Activated naive CD4-positive, alpha-beta T cell treated with anti-CD3 and anti-CD28 coated beads, Interleukin-2, amount 10 ng/mL, durations not matched to agents 7 days and 5 days (primary cell): ENCODE measurements at places on chromosomes 7 and 10.

- DNase-seq = no peak
Measured at GRCh38 chr7:96238474-96238873, 83.4 kb downstream of the SLC25A13 start.

DNA sequence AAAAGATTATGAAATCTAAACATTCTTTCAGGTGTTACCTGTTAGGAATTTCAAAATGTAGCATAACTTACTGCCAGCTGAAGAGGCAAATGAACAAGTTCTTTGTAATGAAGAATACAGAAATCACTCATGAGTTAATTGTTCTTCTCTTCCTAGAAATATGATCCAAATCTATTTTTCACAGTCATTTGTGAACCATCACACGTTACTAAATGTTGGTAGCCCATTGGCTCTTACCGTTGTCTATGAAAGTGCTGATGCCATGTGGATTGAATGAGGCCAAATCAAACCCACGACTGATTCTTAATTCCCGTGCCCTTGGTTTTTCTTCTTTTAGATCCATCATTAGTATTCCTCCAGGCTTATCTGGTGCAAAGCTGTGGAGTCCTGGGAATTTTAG lies 15.9 kb upstream of the PON3 start:
- DNase-seq = no peak

GRCh38 chr7:147015999-147016398 lies 899.4 kb downstream of the CNTNAP2 start:
- DNase-seq = no peak

DNA sequence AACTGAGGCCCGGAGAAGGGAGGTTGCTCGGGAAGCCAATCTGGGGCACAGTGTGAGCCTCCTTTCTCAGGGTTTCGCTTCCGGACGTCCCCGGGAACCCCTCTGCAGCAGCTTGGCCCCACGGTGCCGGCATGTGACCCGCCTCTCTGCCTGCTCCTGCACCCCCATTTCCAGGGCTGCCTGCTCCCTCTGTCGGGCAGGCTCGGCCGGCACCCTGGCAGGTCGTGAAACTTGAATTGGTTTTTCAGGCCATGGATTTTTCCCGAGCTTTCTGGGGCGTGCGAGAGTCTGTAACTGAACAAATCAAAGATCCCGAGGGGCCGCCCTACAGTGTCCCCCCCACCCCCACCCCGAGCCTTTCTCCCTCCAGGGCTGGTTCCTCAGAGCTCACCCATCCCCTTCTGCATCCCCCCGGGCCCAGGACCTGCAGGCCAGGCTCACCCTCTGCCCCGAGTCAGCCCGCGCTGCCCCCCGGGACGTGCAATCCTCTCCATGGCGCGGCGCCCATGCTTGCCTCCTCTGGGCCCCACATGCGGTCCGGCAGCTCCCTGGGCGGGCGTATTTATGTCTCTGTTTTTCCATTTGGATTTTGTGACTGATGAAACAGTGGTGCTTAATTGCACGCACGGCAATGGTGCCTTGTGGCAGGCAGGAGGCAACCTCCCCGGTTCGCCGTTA lies 58.1 kb downstream of the UNCX start:
- no peak for DNase-seq

DNA sequence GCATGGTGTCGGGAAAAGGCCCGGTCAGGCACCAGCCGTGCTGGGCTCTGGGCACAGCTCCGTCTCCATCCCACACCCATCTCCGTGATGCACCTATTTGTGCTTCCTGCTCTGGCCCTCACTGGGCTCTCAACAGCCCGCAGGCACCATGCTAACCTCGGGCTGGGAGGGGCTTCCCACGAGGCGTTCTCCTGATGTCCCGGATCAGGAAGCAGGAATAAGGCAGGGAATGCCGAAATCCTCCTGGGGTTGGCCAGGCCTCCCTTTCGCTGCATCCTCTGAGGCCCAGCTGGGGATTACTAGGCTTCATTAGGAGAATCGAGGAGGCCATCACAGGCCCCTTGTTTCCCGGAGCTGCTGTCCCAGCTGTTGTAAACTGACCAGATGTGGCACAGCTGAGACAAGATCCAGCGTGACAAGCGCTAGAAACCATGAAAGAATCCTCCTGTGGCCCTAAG lies 72.0 kb downstream of the FAM53B start:
- no peak for DNase-seq

GRCh38 chr7:50146692-50147091 lies 53.6 kb upstream of the ZPBP start:
- no peak for DNase-seq

GRCh38 chr10:77504196-77504872 lies 133.3 kb downstream of the KCNMA1 start:
- no peak for DNase-seq

DNA sequence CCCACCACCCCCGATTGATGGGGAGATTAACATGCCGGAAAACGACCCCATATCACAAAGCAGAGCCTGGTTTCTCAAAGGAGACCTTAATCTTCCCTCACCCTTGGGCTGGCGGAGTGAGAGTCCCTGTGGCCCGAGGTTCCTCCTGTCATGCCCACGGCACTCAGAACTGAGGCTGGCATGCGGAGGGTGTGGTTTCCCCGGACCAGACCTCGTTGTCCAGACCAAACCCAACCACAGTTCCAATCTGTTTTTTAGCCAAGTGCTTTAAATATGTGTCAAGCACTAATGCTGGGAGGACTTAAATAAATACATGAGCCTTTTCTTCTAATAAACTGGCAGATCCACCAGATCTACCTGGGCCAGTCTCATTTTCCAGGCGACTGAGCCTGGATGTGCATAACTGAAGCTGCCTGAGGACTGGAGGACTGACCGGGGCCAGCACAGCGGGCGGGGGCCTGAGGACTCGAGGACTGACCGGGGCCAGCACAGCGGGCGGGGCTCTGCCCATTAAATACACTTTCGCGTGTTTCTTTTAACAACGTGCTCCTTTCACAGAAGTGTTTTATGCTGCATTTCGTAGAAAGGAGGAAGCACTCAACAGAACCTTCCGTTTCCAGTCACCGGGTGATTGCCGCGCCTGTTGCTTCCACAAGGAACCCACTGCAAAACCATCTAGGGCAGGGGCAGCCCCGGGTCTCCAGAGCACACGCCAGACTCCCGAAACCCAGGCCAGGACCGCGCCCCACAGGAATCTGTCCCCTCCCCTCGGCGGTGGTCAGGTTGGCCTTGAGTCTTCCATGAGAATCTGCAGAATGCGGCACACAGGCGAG lies 334.6 kb downstream of the PTPRN2 start:
- DNase-seq = no peak

DNA sequence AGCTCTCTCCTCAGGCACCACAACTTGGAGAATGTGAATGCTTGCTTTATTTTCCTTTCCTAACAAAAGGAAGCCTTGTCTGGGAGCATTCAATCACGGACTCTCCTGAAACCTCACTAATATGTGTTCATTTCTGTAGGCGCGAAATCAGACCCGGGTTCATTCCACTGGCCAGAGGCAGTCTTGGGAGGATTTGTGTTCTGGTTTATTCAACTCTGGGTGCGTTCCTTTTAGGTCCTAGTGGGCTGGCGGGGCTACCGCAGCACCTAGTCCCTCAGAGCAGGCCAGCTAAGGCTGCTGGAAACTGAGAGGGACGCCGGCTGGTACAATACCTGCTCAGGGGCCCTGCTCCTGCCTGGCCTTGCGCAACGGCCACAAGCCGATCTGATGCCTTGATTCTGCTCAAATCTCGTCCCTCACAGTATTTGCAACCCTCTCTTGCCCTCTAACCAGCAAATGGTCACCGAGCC lies 7.5 kb downstream of the HOXA4 start:
- DNase-seq = no peak

GRCh38 chr10:120574981-120575380 lies 118.0 kb downstream of the PLPP4 start:
- DNase-seq = no peak

- no peak for DNase-seq
Measured at GRCh38 chr7:158727690-158728089, 23.1 kb upstream of the NCAPG2 start.

GRCh38 chr7:2803342-2803692 lies 40.8 kb downstream of the GNA12 start:
- DNase-seq = no peak

GRCh38 chr10:83724471-83725241 lies 414.7 kb upstream of the GHITM start:
- DNase-seq = no peak

- no peak for DNase-seq
Measured at GRCh38 chr10:99850021-99850766, 67.8 kb downstream of the ABCC2 start.

- DNase-seq = peak; percentile 50
Measured at GRCh38 chr7:105015390-105015965, 1.5 kb downstream of the KMT2E start.

DNA sequence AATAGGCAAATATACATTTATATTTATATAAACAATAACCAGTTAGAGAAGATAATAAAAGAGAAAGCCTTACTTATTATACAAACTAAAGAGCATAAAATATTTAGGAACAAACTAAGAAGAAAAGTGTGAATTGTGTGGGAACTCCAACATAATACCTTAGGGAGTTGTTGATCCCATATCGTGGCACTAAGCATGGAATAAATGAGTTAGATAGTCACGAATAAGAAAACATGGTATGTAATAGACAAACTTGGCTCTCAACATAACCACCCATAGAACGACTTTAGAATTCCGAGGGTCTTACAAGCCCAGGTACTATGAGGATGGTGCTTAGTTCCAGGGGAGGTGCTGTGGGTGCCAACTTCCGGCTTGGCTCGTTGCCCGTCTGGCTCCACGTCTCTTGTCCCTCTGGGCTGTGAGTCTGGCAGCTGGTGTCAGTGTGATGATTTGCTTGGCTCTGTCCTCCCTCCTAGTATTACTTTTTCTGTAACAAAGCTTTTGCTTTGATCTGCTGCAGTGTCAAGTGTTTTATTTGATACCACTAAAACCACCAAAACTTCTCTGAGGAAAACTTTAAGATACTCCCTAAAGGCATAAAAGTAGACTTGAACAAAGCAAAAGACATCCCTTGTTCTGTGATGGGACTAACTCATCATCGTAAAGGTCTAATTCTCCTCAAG lies 9.5 kb upstream of the RBM20 start:
- no peak for DNase-seq

- DNase-seq = no peak
Measured at GRCh38 chr10:4766454-4766853, 59.6 kb upstream of the AKR1E2 start.

GRCh38 chr7:157239571-157240270 lies 97.1 kb upstream of the DNAJB6 start:
- DNase-seq = no peak

- no peak for DNase-seq
Measured at GRCh38 chr7:129955993-129956543, 3.3 kb upstream of the UBE2H start.

DNA sequence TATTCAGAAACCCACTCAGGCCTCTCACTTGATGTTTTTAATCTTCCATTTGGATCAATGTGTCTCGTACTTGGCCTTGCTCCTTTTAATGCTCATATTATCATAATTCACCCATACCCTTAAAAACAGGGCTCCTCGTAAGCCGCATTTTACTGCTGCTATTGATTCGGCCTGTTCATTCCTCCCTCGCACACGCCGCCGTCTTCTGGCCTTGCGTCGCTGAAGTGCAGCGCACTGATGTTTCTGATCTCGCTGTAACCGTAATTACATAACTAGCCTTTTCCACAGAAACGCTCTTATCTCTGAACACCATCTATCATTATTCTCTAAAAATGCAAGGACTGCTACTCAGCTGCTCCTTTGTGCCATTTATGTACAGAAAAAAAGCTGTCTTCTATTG lies 544.5 kb upstream of the FOXK1 start:
- DNase-seq = no peak

GRCh38 chr10:133166828-133167692 lies 7.0 kb downstream of the KNDC1 start:
- DNase-seq = no peak

GRCh38 chr10:100501423-100501822 lies 18.2 kb downstream of the SEC31B start:
- DNase-seq = no peak

DNA sequence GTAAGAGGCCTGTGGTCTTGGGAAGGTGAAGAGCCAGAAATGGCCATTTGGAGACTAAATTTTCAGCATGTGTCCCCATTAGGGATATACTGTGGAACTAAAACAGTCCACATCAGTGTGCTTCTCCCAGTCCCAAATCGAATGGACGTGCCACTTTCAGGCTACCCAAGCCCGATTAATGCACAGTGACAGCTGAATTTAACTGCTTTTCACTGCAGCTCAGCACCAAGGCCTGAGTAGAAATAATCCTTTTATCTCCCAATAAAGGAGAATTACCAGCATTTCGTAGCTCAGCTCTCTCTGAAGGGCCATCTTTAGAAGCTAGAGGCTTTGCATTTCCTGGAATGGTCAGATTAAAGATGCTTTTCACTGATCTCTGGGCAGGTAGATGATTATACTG lies 183.3 kb downstream of the NPSR1 start:
- no peak for DNase-seq

DNA sequence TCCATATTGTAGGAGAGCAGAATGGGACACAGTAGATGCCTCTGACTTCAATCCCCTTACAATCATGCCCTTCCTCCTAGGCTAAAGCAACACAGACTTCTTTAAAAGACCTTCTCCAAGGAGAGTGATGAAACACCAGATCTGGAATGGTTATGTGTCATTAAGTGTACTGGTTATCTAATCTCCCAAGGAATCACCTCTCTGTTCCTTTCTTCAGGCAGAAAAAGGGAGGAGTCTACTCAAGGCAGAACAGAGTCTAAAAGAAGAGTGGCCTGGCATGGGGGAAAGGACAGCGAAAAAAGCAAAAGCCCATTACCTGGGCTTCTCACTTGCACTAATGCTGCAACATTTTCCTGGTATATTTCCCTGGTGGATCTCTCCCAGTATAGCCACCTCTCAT lies 2.9 kb downstream of the ELMO1 start:
- DNase-seq = no peak

DNA sequence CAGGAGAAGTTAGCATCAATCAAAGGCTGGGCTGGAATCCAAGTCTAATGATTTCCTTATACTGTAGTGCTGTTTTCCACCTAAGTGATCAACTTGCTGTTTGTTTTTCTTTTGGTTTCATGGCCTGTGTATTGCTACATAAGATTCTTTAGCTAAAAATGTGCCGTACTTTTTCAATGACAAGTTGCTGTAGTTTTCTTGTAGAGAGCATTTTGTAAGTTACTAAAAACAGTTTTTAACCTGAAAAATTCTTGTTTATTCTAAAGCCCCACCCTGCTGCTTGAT lies 1.3 kb downstream of the HELLS start:
- no peak for DNase-seq

GRCh38 chr7:23490357-23491135 lies 20.3 kb upstream of the IGF2BP3 start:
- DNase-seq = peak; percentile 65

GRCh38 chr10:33238643-33239042 lies 95.8 kb downstream of the NRP1 start:
- no peak for DNase-seq

GRCh38 chr7:80902019-80902418 lies 16.8 kb downstream of the SEMA3C start:
- no peak for DNase-seq
